ENCODE measurements at places on chromosomes 4 and X.

- DNase-seq = no peak
Measured at GRCh38 chr4:2814627-2815270, 21.9 kb downstream of the SH3BP2 start.

DNA sequence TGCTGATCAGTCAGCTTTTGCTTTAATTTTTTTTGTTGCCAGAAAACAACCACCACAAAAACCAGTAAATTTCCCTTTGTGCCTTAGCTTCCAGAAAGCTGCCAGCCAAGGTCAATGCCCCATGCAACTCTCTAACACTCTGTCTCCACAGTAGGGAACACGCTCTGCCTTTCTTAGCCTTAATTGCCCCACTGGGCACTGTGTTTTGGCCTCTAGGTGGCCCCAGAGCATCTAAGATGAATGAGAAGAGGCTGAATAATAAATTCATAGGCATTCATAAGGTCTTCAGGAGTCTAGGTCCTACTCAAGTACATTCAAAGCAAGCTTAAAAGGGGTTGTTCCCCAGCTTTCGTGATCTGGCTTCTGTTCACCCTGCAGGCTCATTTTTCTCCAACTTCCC, 57.7 kb upstream of the PASD1 start:
- peak; percentile 42 for DNase-seq

GRCh38 chrX:44708470-44708869, 135.4 kb upstream of the DUSP21 start:
- DNase-seq = no peak

DNA sequence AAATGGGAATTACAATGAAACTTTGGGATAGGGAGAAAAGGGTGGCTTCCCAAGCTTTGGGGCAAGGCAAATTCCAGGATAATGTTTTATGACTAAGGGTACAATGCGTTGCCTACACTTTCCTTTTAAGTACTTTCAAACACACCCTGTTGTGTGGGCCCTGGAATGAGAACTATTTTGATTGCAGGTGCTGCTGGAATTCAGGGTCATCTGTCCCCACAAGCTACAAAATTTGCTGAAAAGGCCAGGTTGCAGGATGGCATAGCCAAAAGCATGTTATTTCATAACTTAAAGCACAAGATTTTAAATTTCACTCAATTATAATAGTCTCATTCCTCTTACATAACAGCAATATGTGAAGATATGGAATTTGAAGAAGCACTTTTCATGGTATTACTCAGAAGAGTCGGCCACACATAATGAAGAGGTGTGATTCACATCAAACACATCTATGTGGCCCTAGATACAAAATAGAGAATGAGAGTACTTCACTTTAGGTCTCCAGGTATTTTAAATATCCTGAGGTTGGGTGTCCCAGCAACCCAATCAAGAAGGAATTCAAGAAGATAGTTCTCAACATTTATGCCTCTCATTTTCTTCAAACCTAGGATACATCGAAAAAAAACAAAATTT, 89.3 kb downstream of the APBB2 start:
- DNase-seq = no peak

DNA sequence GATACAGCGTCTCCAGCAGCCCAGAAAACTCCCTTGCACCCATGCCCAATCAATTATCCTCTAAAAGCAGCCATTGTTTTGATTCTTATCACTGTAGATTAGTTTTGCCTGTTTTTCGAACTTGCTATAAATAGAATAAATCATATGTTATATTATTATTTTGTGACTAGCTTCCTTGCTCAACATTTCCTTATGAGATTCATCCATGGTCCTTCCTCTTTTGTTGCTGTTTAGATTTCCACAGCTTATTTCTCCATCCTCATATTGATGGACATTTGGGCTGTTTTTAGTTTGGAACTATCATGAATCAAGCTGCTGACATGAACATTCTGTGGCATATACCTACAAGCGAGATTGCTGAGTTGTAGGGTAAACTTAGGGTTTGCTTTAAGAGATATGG, 595.3 kb downstream of the BCOR start:
- no peak for DNase-seq

DNA sequence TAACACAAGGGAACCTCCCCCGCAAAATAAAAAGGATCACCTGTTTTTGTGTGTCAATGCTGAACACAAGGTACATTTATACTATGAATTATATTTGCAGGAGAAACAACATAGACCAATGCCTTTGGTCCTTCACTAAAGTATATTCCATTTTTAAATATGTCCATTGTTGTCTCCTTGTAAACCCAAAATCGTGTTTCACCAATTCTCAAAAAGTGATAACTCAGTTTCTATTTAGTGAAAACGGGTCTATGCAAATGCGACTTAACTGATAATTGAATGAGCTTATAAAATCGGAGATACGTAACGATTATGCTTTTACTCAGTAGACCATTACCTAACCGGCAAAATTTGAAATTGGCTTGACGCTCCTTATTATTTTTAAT, 2.1 kb downstream of the BRWD3 start:
- DNase-seq = peak; percentile 40

- DNase-seq = no peak
Measured at GRCh38 chr4:107518076-107518475, 202.0 kb downstream of the PAPSS1 start.

DNA sequence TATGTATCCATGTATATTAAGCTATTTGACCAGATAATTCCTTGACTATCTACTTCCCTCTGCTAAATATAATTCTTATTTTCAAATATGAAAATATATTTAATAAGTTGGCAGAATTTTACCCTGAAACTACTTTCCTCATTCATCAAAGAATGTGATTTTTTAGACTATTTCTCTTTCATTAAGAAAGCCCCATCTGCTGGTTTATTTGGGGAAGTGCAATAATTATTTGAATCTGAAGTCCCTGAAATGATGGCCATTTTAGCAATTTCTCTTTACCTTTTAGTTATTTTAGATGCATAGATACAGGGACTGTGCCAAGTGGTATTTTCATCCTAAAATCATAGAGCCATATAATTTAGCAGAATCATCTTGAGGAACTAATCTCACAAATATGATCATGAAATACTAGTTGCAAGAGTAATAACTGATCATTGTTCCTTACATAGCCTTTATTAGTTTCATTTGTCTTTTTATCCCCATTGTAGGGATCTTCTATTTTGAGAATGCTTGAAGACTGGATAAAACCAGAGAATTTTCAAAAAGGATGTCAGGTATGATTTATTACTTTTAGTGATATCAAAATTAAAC, 39.0 kb downstream of the ENPEP start:
- DNase-seq = peak; percentile 71

- no peak for DNase-seq
Measured at GRCh38 chr4:117986321-117986720, 48.0 kb upstream of the NDST3 start.

DNA sequence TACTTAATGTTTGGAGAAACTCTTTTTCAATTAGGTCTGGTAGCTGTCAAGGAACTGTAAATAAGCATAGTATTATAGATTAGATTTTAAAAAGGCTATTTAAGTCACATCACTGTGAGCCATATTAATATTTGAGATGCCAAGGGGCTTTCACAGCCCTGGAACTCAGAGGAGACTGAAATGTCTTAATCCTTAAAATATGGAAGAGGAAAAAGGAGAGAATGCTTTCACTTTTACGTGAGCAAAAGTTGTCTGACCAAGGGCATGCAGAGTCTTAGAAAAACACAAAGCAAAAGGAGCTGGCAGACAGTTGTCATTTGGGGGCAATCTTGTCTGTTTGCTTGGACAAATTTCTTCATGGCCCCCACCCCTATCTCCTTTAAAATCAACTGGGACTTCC, 253.2 kb upstream of the IGFBP7 start:
- DNase-seq = no peak

- DNase-seq = no peak
Measured at GRCh38 chr4:125323654-125324053, 8.9 kb downstream of the FAT4 start.

DNA sequence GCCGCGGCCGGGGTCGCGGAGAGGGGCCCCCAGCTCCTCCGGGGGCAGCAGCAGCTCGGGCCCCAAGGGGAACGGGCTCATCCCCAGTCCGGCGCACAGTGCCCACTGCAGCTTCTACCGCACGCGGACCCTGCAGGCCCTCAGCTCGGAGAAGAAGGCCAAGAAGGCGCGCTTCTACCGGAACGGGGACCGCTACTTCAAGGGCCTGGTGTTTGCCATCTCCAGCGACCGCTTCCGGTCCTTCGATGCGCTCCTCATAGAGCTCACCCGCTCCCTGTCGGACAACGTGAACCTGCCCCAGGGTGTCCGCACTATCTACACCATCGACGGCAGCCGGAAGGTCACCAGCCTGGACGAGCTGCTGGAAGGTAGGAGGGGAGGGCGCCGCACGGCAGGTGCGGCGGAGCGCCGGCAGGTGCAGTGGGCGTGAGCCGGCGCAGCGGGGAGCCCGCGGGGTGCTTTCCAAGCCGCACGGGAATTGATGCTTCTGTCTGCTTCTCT, 886 bp downstream of the DCLK2 start:
- no peak for DNase-seq

GRCh38 chr4:5037553-5038551, 13.4 kb upstream of the STK32B start:
- DNase-seq = no peak

GRCh38 chrX:29870608-29871007, 344.8 kb upstream of the MAGEB2 start:
- no peak for DNase-seq

DNA sequence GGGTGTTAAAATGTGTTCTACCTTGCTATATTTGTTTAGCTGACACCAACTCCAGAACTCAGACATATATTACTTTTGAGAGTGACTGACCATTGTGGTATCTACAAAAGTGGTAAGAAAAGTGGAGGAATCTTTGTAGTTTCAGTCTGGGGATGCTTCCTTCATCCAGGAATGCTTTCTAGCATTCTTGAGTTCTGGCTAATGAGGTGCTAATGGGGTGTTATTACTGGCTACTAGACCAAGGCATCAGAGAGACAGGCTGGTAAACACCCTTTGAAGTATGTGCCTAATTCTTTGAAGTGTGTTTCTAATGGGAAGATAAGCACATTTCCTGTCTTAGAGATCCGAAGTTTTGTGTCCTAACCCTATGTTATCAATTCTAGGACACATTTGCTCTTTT, 310.4 kb downstream of the SPRY1 start:
- no peak for DNase-seq

DNA sequence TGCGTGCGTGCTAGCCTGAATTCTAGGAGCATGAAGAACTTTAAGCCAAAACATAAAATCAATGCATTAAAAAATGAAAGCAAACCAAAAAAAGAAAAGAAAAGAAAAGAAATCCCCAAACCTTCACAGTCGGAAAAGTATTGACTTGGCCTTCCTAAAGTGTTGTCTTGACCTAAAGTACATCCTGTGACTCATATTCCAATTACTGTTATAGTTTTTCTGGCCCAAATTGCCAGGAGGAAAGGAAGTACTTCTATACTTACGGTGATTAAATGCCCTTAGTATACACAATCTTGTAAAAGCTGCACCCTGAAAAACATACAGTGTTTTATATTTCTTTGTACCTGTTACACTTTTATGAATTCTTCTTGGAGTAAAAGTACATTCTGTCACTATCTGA, 512.8 kb downstream of the ANKRD50 start:
- no peak for DNase-seq
